CD4-positive, alpha-beta T cell treated with Interleukin-15 for 4 hours (primary cell): ENCODE measurements at places on chromosomes 1 and 21.

DNA sequence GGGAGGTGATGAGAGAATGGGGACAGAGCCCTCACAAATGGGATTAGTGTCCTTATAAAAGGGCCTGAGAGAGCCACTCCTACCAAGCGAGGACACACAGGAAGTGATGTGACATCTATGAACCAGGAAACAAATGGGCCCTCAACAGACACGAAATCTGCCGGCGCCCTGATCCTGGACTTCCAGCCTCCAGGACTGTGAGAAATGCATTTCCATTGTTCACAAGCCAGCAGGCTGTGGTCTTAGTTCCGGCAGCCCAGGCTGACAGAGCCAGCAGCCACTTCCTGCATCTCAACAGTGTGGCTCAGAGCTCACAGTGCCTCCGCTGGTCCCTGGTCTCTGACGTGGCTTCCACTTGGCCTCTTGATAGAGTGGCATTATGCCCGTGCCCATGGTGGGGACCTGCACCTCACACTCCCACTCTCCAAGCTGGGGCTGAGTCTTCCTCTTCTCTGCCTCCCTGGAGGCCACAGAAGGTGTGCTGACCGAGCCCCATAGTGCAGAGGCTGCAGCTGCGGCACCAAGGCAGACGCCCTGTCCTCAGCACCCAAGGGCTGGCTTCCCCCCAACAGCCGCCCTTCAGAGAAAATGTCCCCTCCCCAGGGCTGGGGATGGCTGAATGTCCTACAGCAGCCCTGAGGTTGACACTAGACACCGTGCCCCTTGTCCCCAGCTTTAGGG lies 44.9 kb downstream of the ACOT7 start:
- DNase-seq: peak; percentile 64

DNA sequence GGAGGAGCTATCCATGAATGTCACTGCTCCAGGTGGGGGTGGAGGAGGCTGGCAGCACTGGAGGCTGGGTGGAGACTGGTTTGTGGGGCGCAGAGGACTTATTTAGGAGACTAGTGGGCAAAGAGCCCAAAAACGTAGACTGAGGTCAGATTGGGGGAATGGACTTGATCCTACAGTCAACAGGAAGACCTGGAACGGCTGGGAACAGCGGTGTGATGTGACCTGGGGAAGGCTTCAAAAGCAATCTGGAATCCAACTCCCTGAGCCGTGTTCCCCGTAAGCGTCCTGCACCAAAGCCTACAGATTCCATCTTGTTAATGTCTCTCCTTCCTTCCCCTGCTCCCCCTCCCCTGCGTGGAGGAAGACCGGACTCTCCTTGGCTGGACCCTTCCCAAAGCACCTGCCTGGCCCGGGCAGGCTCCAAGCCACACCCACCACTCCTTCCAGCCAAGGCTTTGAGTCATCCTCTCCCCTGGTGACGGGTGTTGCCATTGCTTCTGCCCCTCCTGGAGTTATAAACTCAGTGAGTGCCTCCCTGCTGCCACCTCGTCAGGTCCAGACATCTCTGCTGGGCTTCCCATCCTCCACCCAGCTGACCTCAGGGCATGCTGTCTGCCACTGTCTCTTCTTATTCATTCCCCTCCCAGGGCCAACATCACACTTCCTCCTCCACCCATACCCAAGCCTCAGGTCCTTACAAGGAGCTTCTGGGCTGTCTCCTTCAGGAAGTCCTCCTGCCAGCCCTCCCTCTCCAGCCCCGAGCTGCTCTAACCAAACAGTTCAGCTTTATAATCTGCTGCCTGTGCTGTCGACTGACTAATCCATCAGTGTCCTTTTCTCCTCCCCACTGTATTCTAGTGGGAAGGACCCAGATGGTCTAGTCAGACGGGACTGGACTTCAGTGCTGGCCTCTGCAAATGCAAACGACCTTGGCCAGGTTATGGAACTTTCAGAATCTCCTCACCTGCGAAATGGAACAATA lies 1.6 kb upstream of the CLSTN1 start:
- peak; percentile 52 for DNase-seq

GRCh38 chr1:76279101-76279748 lies 204.7 kb downstream of the ST6GALNAC3 start:
- no peak for DNase-seq

DNA sequence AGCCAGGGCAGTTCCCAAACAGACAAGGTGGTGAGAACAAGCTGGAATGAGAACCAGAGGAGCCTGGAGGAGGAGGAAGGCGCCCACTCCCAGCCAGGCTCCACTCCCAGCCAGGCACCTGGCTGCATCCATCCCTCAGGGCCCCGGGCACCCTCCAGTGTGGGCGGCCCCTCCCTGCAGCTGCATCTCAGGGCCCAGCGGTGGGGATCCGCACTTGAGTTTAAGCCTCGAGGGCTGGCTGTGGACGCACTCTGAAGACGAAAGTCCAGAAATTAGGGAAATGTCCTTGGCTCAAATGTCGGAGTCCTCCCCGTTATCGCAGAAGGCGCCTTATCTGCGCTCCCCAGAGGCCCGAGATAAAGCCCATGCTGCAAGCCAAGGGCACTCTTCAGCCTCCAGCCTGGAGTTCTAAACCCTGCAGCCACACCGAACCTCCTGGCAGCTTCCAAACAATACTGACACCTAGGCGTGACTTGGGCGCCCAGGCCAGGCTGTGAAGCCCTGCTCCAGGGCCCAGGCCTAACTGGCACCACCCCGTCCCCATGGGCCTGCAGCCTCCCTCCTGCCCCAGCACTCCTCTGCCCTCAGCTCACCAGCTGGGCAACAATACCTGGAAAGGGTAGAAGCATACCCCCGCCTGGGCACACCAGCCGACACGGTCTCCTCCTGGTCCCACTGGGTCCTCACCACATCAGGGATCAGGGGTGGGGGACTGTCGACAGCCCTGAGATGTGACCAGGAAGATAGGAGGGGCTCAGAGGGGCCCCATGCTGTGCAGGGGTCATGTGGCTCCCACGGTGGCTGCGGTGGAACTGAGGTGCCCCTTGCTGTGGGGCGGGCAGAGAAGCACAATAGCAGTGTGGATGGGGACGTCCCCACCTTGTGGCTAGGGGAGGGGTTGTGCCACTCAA lies 184.8 kb upstream of the VAMP3 start:
- DNase-seq: no peak

DNA sequence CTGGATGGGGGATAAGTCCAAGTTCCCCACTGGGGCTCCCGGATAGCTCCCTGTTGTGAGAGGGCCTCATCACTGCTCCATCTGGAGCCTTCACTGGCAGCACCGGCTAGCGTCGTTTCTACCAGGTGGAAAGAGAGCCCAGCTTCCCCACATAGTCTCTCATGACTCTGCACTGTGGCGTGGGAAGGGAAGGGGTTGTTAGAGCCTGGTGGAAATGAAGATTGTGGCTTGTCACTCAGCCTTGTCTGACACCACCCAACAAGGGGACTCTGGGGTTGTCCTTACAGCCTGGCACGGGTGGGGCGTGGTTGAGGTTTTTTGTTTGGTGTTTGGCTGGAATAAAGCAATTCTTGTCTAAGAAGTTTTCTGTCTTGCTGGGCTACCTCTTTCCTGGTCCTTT lies 94.6 kb downstream of the ADARB1 start:
- DNase-seq: no peak

DNA sequence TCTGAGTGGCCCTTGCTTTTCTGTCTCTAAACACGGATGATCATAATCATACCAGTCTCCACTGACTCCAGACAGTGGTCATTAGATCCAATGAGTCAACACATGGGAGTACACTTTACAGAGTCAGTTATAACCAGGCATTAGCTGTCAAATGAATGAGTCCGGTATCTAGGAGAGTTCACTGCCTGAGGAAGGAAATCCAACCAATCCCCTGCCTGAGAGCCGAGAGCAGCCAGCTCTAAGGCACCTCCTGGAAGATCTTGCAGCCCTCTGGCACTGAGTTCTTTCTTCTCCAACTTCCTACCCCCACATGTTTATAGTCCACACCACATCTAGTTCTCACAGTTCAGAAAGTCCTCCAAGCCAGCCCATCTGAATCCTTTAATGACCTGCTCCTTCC lies 29.4 kb upstream of the RBM15 start:
- no peak for DNase-seq

DNA sequence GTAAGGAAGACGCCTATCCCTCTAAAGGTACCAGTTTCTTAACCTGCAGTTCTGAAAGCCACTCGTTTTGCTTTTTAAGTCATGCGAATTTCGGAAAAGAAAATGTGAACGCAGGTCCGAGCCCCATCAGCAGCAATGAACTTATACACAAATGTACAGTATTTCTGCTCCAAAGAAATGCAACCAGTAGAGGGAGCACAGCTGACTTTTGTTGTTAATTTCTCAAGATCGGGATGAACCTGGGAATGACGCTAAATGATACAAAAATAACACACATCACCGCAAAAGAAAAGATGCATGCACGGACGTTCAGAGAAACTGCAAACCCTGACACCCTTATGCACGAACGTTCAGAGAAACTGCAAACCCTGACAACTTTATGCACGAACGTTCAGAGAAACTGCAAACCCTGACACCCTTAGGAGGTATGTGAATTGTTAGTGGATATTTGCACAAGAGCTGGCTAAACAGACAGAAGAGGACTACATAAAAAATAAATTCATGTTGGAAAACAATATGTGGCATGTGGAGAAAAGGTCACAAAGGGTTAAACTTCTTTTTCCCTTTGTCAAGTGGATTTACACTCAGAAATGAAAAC lies 3.5 kb upstream of the TIAM1 start:
- DNase-seq: no peak

GRCh38 chr1:76073481-76073880 lies 1.1 kb upstream of the ST6GALNAC3 start:
- DNase-seq: no peak

- DNase-seq: no peak
Observed at GRCh38 chr1:228161866-228162265, 3.7 kb upstream of the IBA57 start.

DNA sequence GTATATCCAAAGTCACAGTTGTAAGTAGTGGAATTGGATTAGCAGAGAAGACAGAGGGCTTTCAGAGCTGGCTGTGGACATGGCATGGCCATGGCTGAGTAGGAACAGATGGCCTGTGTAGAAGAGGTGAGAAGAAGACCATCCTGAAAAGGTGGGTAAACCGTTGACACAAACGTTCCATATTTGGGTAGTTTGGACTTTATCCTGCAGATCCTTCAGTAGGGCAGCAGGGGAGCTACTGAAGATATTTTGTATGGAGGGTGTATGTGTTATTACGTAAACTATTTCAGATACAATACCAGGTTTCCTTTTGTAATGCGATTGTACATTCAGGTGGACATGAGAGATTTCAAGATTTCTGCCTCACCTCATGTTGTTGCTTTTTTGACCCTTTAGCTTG lies 1.6 kb downstream of the UTP11 start:
- DNase-seq: no peak

DNA sequence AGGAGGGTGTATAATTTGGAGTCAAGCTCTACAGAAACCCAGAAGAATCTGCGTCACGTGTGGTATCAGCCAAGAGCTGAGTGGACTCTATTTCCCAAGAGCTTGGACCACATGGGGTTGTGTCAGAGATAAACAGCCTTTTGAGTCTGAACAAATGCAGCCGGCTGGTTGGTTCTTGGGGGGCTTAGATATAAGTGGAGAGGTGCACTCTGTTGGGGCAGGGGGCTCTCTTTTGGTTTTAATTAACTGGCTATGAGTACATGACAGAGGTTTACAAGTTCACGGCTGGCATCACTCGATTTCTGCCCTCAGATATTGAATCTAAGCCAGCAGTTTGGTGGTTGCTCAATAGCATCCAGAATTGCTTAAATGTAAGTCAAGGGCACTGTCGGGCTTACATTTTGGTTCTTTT lies 501 bp upstream of the MRAP start:
- no peak for DNase-seq
